ENCODE measurements at places on chromosomes 13 and 19. TPM values are rescaled to one million over a fixed set of nuclear protein-coding genes. Genes with fewer than 3 reads are reported as not detected.

The CASP14 gene
- not detected for total RNA-seq

The ATXN8OS gene
- not detected for total RNA-seq

The CGB3 gene
- not detected for total RNA-seq

The LENG9 gene
- 21.6 TPM for total RNA-seq

The PODNL1 gene
- total RNA-seq, result 1.7 TPM

The MISP3 gene
- total RNA-seq, result 34.2 TPM

The F10 gene
- total RNA-seq, result 3.5 TPM

The IZUMO2 gene
- total RNA-seq, result not detected

The PTH2 gene
- not detected for total RNA-seq

The NTN5 gene
- 0.22 TPM for total RNA-seq

The HSD11B1L gene
- 3.3 TPM for total RNA-seq

The BRSK1 gene
- total RNA-seq, result 1.9 TPM

The NLRP11 gene
- total RNA-seq, result not detected

The LIM2 gene
- total RNA-seq, result not detected

The ZNF835 gene
- 0.77 TPM for total RNA-seq

The KLF2 gene
- 29.5 TPM for total RNA-seq

DNA sequence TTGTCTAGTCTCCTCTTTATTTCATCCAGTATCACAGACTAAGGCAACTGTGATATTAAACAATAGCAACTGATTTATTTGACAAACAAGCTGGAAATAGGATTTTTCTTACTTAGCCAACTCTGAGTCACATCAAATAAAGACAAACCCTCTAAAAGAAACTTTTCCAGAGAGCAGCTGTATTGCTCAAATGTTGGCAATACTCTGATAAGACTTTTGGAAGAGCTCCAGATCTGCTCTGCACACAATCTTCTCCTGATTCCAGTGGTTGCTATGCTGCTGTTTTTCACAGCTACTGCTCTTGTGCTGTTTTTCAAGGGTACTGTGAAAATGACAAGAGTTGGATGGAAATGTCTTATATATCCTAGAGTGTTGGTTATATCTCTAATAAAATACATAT is 1479.2 kb downstream of the SLITRK5 start:
- peak; percentile 22 for DNase-seq

DNA sequence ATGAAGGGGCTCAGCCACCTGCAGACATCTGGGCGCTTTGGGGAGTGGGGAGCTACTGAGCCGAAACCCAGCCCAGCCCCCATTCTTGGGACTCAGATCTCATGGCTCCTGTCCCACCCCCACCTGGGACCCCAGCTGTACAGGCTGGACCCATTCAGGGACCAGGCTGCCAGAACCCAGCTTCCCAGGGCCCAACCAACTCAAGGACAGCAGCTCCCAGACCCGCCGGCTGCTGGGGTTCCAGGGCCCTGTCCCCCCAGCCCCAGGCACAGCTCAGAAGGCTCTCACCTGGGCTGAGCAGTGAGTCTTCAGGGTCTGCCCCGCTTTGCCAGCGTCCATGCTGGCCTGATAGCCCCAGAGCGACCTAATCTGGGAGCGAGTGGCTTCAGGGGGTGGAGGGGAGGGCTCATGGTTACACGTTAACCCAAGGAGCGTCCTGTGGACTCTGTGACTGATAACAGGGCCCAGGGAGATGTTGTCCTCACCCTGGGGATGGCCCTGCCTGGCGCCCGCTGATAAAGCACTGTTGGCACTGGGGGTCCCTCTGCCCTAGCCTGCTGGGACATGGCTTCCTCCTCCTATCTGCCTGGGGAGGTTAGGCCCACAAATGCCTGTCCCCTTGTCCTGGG is at the start of gene TMEM86B:
TMEM86B (minus strand) TSS at position 361 of the 629 bp plus-strand sequence; CDS start at position 339, 22 bp downstream.
- no peak for DNase-seq

GRCh38 chr13:30900436-30900835 is 5.6 kb upstream of the MEDAG start:
- DNase-seq, result no peak

DNA sequence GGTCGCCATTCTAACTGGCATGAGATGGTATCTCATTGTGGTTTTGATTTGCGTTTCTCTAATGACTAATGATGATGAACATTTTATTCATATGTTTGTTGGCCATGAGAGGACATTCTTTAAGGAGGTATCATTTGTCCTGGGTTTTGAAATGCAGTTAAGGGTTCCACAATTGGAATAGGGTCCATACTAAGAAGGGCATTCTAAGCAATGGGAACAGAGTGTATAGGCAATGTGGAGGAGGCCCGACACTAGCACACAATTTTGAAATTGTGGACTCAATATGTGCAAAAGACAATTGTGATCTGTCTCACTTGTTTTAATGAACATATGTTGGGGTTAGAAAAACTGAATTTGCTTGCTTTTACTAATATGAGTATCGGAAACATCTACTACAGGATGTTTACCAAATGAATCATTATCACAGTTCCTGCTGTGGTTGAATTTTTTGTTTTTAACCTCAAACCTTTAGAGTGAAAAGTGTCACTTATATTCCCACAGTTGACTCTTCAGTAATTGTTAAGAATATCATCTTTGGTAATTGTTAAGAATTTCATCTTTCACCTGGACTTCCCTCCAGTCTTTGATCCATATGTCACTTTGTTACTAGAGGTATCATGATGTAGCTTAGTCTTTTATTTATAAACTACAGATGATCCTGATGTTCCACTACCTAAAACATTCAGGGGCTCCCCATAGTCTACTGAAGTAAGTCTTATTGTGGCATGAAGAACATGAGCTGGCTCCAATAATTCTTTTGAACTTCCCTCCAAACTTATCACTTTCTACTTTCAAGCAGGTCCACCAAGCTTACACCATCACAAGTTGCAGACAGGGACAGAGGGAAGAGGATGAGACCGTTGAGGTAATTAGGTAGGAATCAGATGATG is 109.7 kb upstream of the KLF12 start:
- DNase-seq, result no peak

GRCh38 chr13:106432636-106433035 is 102.8 kb downstream of the EFNB2 start:
- DNase-seq, result no peak

GRCh38 chr19:11322269-11323024 is 17.0 kb downstream of the RAB3D start:
- DNase-seq, result no peak

GRCh38 chr13:69737129-69737935 is 370.3 kb upstream of the ATXN8OS start:
- DNase-seq, result no peak

DNA sequence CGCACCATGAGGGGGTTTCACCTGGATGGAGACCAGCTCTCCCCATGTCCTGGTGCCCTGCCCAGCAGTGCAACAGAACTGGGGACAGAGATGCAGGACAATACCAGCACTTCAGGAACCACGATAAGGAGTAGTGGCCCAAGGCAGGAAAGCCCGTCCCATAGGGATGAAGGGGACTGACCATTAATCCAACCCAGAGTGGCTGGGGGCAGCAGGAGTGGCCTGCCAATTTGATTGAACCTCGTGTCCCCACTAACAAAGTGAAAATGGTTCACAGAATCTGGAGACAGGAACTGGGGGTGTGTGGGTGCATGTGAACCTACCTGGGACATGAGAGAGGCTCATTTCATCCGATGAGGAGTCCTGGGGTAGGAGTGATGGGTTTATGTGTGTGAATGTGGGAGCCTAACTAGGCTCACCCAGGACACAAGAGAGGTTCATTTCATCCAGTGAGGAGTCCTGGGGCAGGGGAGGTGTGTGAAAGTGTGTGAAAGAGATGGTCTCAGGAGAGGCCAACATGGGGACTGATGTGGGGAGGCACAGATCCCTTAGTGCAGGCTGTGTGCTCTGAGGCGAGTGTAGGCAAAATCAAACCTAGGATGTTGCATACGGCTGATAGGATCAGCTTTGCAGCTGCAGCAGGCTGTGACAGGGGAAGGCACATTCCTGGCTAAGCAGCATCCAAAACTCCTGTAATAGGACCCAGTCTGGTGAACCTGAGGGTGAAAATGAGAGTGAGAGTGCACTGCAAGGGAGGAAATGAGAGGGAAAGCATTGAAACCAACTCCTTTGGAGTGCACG is 98.2 kb downstream of the ZNF429 start:
- DNase-seq, result no peak

- DNase-seq, result no peak
These were observed 17.0 kb downstream of the KLHL26 start for GRCh38 chr19:18653853-18654252.

- no peak for DNase-seq
These were observed 78.0 kb downstream of the ZIC5 start for GRCh38 chr13:99893567-99893966.

- DNase-seq, result no peak
These were observed 947.9 kb downstream of the PCDH17 start for GRCh38 chr13:58579468-58579867.

DNA sequence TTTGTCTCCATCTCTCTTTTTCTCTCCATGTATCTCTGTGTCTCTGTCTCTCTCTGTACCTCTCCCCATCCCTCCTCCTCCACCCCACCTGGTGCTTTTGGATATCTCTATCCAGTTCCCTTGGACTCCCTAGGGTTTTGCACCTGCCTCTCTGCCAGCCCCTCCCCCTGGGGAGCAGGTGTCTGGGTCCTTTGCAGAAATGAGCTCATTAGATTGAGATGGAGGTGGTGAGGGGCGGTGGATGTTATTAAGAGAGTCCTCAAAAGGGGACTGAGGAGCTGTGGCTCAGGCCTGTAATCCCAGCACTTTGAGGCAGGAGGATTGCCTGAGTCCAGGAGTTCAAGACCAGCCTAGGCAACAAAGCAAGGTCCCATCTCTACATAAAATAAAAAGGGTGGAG is 2.1 kb downstream of the KCNN4 start:
- no peak for DNase-seq

GRCh38 chr19:392375-392970 is 16.5 kb downstream of the C2CD4C start:
- DNase-seq, result peak; percentile 16

DNA sequence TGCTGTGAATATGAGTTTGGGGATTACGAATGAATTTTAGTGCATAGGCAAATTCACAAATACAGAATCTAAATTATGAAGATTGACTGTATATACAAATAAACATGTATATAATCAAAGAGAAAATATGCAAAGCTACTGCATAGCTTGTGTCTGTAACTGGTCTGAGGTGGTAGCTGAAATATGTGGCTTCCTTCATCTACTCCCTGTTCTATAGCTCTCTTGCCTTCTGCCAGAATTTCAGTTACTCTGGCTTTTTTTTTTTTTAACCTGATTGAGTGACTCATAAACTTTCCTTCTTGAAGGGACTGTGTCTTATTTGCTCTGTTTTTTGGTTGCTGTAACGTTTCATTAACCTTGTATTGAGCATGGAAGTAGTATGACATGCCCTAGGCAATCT is 26.6 kb downstream of the DNAJC3 start:
- DNase-seq, result no peak

DNA sequence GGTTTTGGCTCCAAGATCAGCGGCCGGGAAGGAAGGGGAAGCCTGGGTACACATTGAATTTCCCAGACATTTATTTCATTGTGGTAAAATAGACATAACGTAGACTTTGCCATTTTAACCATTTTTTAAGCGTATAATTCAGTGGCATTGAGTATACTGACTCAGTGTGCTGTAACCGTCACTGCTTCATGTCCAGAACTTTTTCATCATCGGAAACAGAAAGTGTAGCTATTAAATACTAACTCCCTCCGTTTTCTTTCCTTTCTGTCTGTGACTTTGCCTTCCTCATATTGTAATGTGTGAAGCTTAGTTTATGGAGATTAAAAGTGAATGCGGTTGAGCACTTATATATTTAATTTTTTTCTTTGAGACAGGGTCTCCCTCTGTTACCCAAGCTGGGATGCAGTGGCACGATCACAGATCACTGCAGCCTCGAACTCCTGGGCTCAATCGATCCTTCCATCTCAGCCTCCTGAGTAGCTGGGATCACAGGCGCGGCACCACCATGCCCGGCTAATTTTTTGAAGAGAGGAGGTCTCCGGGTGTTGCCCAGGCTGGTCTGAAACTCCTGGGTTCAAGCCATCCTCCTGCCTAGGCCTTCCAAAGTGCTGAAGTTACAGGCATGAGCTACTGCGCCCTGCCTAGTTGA is 1.4 kb downstream of the HNRNPM start:
- no peak for DNase-seq

- DNase-seq, result no peak
These were observed 27.3 kb downstream of the LRFN3 start for GRCh38 chr19:35963514-35963913.

DNA sequence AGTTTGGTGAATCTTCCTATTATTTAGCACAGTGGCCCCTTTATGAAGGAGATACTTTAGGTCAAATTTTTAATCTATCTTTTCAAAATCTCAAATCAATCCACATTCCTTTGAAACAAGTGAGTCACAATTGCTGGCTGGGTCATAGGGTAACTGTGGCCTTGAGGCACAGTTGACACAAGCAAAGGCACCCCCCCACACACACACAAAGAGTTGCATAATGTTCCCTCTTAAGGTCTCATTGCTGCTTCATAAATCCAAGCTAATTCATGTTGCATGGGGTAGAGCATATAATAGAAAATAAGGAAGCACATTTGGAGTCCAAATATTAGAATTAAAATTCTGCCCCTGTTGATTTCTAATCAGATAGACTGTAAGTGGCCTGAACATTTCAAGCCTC is 171.5 kb downstream of the DLEU7 start:
- no peak for DNase-seq

DNA sequence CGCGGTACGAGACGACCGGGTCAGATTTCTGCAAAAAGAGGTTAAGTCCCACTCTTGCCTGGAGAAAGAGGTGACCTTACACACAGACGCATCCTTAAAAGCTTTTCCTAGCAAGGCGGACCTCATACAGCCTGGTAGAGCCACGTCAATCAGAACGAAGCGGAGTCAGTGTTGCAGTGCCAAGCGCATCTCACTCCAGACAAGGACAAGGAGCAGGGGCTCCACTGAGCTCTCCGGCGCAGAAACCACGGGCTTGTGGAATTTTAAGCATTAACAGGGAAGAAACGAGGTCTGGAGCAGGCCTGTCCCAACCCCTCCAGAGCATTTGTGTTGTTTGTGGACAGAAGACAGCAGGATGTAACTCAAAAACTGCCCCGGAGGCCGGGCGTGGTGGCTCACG is 7.1 kb downstream of the EEF2 start:
- DNase-seq, result no peak

Data from mucosa of descending colon (tissue), 3 donors.